Bronchial smooth muscle cell (primary cell): ENCODE measurements at places on chromosomes 6 and 20. TPM values are rescaled to one million over a fixed set of nuclear protein-coding genes. Genes with fewer than 3 reads are reported as not detected.

GHRH gene
- not detected in 2 replicates for total RNA-seq

SIRPA gene
- 6.6 and 8.2 TPM in 2 replicates for total RNA-seq

NKX2-2 gene
- under 0.01 TPM in 1 of 2 replicates, not detected in the other for total RNA-seq

PDE7B gene
- total RNA-seq, result 43.3 and 65.6 TPM in 2 replicates

PNPLA1 gene
- not detected in 2 replicates for total RNA-seq

BPIFB1 gene
- not detected in 2 replicates for total RNA-seq

LTV1 gene
- 11.7 and 13.6 TPM in 2 replicates for total RNA-seq

BAK1 gene
- 6.3 and 6.9 TPM in 2 replicates for total RNA-seq

TGM3 gene
- total RNA-seq, result 0.09 TPM in 1 of 2 replicates, not detected in the other
